GM13976 (cell line): ENCODE measurements at places on chromosomes 2 and 18.

- DNase-seq, result no peak
Measured at GRCh38 chr18:74633652-74634352, 36.1 kb downstream of the ZNF407 start.

DNA sequence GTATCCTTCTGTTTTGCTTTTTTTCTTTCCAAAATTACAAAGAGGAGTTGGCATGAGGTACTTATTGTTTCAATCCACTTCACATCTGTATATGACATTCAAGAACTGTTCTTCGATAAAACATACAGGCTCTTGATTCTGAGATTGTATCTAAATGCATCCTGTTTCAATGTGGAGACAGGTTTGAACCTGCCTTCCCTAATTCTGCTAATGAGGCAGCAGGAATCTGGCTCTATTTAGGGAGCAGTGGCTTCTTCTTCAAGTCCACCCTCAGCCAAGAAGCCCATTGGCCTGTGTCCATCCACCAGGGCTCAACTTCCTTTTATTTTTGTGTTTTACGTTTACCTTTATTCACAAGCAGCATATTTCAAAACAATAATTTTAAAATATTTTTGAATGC lies 84.8 kb upstream of the PIK3C3 start:
- DNase-seq, result no peak

GRCh38 chr18:79935925-79936324 lies 15.5 kb downstream of the SLC66A2 start:
- no peak for DNase-seq

- DNase-seq, result no peak
Measured at GRCh38 chr2:112606547-112606946, 22.1 kb downstream of the CHCHD5 start.

- DNase-seq, result no peak
Measured at GRCh38 chr2:171342067-171342413, 91.8 kb downstream of the METTL8 start.

DNA sequence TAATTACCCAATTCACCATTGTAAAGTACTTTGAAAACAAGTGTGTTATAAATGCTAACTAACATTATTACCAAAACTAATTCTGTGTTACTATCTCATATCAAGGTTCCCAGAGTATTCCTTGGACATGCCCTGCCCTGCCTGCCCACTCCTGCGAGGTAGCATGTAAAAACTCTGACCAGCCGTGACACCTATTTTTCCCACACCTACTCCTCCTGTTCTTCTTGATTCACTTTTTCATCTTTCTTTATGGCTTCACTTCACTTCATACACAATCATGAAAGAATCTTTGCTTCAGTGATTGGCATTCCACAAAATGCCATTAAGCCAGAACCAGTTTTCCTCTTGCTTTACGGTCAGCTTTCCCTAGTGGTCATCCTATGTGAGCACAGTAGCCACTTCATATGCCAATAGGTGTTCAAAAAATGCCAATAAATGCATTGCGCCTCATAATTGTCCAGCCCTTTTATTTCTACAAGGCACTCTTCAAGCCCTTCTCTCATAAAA lies 42.6 kb upstream of the SETBP1 start:
- no peak for DNase-seq

DNA sequence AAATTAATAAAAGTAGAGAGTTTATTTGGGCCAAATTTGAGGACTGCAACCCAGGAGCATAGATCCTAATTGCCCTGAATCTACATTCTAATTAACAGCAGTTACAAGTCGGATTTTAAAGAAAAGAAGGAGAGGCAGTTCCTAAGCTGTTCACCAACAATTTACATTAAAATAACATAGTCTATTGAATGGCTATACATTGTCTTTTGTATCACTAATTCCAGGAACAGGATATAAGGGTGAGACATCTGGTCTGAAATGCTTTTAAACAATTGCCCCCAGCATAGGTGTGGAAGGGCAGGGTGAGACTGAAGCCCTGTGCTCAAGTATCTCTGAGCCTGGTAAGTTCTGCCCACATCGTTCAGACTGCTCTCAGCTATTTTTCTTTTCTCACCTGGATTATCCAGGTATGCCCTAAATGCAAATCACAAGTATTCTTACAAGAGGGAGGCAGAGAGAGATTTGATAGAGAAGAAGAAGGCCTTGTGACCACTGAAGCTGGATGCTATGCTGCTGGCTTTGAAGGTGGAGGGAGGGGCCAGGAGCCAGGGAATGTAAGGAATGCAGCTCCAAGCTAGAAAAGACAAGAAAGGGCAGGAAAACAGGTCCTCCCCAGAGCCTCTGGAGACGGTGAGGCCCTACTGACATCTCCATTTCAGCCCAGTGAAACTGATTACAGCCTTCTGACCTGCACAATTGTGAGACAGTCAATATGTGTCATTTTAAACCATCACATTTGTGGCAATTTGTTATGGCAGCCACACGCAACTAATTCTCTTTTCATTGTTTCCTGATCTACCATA lies 189.4 kb upstream of the ARL4C start:
- DNase-seq, result no peak

- DNase-seq, result no peak
Measured at GRCh38 chr2:144504218-144504641, 15.7 kb downstream of the ZEB2 start.

DNA sequence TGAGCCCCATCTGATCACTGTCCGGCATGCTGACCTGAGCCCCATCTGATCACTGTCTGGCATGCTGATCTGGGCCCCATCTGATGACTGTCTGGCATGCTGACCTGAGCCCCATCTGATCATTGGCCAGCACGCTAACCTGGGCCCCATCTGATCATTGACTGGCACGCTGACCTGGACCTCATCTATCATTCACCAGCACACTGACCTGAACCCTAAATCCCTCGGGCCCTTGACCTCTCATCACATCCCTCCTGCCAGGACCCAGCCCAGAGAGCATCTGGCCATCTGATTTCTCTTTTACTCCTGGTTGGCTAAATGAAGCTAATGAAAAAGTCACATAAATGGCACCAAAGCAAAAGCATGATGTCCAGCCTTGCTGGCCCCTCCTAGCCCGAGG lies 207.1 kb downstream of the NDUFA10 start:
- no peak for DNase-seq

DNA sequence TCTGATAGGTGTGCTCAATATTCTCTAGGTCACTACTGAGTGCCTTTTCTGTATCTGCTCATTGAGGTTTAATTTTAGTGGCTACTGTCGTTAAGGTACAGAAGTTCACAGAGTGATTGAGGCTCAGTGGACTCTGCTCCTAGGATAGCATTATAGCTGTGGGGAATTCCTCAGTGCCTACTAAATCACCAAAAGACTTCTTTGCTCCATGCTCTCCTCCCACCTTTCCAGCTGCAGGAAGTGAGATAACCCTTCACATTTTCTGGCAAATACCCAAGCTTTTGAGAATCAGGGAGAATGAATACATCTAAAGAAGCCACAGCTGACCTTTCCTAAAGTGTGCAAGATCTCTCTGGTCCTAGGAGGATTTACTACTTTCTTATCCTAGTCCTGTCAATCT lies 95.2 kb upstream of the FSIP2 start:
- DNase-seq, result no peak

- no peak for DNase-seq
Measured at GRCh38 chr2:63780518-63781155, 61.1 kb upstream of the UGP2 start.

- peak; percentile 15 for DNase-seq
Measured at GRCh38 chr2:232457121-232458011, 1.4 kb downstream of the ALPI start.

DNA sequence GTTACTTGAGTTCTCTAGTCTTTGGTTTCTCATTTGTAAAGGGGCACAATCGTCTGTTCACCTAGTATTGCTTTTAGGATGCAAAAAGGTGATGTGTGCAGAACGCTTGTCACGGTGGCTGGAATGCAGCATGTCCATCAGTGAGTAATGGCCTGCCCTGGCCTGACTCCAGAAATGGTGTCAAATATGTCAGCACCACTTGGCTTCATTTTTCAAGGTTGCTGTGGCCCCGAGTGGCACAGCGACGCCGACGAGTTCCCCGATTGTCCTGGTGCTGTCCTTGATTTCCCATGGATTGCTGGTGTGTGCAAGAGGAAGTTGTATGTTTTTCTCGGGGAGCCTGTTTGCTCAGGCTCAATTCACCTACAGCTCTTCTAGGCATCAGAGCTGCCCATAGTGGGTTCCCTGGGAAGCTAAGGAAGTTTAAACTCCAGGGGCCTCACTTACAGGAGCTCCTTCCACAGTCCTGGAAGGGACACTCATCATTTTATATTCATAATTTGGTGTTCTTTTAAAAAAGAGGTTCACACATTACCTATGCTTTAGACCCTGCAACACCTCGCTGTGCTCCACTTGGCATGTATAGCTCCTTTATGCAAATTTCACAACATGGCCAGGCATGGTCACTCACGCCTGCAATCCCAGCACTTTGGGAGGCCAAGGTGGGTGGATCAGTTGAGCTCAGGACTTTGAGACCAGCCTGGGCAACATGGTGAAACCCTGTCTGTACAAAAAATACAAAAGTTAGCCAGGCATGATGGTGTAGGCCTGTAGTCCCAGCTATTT lies 25.6 kb upstream of the ZNF407 start:
- DNase-seq, result no peak
